Non-pigmented ciliary epithelial cell (primary cell): ENCODE measurements at places on chromosomes 5 and 9.

- DNase-seq: no peak
Observed at GRCh38 chr5:73420666-73421065, 27.9 kb downstream of the FOXD1 start.

GRCh38 chr9:137428841-137429545 is 5.8 kb downstream of the NOXA1 start:
- no peak for DNase-seq

DNA sequence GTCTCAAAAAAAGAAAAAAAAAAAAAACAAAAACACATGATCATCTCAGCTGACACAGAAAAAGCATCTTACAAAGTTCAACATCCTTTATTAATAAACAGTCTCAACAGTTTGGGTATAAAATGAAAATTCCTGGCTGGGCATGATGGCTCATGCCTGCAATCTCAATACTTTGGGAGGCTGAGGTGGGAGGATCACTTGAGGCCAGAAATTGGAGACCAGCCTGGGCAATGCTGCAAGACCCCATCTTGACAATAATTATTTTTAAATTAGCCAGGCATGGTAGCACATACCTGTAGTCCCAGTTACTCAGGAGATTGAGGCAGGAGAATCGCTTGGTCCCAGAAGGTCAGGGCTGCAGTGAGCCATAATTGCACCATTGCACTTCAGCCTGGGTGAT is 7.9 kb upstream of the CNTRL start:
- no peak for DNase-seq

DNA sequence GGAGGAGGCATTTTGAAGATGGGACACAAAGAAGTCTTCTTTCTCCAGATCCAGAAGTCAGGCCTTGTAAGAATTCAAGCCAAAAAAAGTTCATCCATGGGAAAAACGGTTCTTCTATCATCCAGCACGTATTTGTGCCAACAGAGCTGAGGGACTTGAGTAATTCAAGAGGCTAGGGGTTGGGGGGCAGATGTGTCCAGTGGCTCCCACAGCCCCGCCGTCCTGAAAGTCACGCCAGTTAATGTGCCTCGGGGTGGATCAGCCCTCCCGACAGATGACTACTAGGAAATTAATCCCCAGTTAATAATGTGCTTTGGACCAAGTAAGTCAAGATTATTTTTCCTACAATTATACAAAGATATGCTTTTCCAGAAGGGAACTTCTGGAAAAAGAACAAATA is 23.4 kb downstream of the NREP start:
- DNase-seq: no peak

DNA sequence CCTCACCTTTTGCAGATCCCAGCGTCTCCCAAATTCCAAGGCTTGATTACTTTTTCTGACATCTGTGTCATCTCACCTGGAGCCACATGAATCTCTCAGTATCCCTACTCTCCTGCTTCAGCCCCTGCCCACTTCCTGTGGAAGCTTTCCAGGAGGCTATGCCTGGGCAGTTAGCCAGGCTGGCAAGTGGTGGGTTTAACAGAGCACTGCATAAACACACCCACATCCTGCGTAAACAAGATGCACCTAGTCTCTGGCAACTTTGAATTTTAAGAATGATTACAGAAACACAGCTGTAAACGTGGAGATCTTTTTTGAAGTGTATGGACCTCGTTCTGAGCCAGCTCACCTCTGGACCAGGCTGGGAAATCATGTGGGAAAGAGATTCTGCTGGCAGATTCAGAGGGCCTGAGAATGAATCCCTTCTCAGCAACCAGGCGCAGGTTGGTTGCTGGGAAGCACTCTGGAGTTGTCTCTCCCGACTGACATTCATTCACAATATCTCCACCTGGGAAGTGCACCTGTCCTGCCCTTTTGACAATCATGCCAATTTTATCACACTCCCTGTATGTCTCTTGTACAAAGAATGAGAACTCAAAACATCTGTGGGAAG is 55.7 kb upstream of the FANCC start:
- no peak for DNase-seq

GRCh38 chr5:99614888-99615287 is 686.1 kb upstream of the CHD1 start:
- DNase-seq: no peak

DNA sequence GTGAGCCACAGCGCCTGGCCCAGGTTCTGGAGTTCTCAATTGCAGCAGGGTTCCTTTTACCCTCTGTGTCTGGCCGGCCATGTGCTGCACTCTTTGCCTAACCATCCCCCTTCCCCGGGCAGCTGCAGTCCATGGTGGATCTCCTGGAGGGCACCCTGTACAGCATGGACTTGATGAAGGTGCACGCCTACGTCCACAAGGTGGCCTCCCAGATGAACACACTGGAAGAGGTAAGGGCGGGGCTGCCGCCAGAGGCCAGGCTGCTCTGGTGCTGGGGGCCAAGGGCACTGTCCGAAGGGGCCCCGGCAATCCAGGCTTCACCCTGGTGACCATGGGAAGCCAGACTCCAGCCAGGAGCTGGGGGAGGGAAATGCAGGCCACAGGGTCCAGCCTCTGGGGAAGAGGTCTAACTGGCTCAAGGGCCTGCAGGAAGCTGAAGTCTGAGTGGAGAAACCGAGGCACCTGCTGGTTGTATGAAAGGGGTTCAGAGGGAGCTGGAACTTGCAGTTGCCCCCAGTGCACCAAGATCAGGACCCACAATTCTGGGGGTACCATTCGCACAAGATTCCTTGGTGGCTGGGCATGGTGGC is 18.1 kb downstream of the OLFML2A start:
- no peak for DNase-seq

GRCh38 chr5:54778783-54779182 is 206.6 kb downstream of the ESM1 start:
- no peak for DNase-seq
